ENCODE measurements at places on chromosomes 1 and 21.

- no peak for DNase-seq
Measured at GRCh38 chr1:153505576-153505975, 30.2 kb downstream of the S100A6 start.

GRCh38 chr1:22611530-22611947 is 24.9 kb upstream of the C1QA start:
- peak; percentile 80 for DNase-seq

- DNase-seq = peak; percentile 20
Measured at GRCh38 chr1:176466514-176466913, 3.5 kb downstream of the PAPPA2 start.

DNA sequence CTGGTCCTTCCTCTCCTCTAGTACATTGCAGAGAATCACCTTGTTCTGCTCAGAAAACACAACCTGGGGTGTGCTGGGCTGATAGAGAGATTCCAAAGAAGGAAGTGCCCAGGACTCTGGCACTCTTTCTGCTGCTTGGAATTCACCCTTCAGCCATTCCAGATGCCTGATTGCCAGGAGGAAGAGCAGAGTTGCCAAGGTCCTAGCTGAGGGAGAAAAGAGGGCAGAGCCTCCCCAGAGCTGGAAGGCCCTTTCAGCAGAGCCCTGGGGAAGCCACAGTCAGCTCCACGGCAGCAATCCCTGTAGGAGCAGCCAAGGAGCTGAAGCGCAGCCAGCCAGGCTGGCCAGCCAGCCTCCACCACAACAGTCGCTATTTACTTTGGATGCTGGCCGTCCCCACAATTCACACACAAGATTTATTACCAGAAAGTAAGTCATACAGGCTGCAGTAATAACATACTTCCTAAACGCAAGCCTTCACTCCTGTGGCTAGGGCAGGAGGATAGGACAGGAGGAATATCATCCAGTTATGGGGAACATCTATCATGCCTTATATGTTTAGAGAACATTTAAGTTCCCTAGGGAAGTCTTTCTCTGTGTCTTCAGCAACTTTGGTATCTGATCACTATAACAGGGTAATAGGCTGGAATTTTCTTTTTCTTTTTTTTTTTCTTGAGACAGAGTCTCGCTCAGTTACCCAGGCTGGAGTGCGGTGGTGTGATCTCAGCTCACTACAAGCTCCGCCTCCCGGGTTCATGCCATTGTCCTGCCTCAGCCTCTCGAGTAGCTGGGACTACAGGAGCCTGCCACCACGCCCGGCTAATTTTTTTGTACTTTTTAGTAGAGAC is 36.6 kb upstream of the SLC44A3 start:
- no peak for DNase-seq

GRCh38 chr1:235105051-235106043 is 23.3 kb downstream of the TOMM20 start:
- DNase-seq = peak; percentile 45

GRCh38 chr1:182404781-182405180 is 4.3 kb upstream of the TEDDM1 start:
- DNase-seq = no peak

- DNase-seq = no peak
Measured at GRCh38 chr1:220457957-220458609, 69.9 kb upstream of the MARK1 start.

- peak; percentile 80 for DNase-seq
Measured at GRCh38 chr21:44616591-44616926, 4.7 kb downstream of the KRTAP10-8 start.

DNA sequence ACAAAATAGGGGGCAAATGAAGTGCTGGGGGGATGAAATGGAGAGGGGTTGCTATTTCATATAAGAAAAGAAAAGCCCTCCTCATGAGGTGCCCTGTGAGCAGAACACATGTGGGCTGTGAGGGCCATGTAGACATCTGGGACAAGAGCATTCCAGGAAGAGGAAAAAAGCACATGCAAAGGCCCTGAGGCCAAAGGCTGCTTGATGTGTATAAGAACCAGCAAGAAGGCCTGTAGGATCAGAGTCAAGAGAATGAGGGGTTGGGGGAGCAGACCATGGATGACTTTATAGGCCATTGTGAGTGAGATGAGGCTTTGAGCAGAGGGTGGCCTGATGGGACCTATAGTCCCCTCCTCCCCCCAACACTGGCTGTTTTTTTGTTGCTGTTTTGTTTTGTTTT is 7.7 kb upstream of the RAB4A start:
- DNase-seq = no peak

DNA sequence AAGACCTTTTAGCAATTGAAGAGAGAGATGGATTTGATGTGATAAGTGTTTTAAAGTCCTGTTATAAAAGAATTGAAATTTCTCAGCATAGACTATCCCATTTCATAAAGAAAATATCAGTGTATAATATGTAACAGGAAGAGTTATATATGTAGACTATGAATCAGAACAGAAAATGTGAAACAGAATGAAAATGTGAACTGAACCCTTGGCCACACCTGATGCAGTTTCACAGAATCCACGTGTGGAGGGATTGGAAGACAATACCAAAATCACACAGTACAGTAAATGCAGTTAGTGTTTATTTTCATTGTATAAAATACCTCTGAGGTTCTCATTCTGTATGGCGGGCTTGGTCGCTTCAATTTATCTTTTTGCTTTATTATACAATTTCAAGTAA is 9.9 kb upstream of the SLAMF1 start:
- DNase-seq = no peak

GRCh38 chr1:172498857-172499256 is 34.1 kb upstream of the SUCO start:
- DNase-seq = no peak

- DNase-seq = no peak
Measured at GRCh38 chr1:226948051-226948450, 8.0 kb downstream of the COQ8A start.

DNA sequence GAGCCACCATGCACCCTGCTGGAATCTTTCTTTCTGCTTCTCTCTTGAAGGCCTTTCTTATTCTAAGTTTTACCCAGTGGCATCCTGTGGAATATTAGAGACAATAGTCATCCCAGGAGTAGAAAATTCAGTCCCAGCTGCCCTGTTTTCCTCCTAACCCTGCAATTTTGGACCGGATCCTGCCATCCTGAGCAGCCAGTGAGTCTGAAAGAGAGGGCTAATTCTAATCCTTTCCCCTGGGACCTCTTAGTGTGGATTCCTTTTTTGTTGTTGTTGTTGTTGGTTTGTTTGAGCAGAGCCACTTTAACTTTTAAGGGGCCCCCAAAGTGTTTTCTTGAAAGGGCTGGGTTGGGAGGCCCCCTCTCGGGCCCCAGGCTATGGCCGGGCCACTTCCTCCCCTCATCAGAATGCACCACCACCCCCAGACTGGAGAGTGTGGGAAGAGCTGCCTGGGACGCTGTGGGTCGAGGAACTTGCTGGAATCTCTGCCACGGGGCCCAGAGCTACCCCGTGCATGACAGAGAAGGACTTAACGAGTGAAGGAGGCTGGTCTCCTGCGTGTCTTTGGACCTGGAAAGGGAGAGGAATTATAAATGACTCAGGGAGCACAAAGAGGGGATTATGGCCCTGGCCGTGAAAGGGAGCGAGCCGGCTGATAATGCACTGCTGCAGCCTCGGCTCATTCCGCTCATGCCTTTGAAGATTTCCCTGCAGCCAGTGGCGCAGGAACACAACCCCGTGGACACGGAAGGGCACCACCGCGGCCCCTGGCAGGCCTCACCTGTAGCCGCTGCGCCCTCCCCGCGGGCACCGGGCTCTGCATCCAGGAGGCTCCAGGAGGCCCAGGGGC is 81.0 kb upstream of the AKT3 start:
- no peak for DNase-seq

GRCh38 chr1:43137445-43138052 is 34.5 kb downstream of the EBNA1BP2 start:
- no peak for DNase-seq

DNA sequence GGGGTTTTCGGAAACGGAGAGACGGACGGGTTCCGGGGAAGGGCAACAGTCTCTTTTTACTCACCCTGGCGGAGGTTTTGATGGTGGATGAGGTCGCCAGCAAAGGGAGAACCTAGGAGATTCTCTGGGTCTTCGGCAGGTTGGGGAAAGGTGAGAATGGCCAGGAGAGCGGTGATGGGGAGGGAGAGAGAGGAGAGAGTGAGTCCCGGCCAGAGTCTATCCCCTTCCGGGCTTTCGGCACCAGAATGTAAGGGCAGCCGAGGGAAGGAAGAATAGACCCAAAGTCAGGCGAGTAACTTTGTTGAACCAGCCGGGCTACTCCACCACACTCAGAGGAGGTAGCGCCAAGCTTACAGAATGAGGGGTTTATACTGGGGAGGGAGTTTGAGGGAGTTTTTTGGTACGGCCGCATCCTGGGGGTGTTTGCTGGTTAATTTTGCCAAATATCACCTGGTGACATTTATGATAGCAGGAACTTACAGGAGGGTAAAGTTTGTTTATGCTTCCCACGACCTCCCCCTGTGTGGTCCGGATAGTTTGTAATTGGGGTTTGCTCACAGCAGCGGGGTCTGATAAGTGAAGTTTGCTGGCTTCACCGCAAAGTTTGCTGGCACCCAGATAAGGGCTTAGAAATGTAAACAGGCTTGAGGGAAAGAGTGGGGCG is 141.1 kb upstream of the ETV3 start:
- DNase-seq = no peak

DNA sequence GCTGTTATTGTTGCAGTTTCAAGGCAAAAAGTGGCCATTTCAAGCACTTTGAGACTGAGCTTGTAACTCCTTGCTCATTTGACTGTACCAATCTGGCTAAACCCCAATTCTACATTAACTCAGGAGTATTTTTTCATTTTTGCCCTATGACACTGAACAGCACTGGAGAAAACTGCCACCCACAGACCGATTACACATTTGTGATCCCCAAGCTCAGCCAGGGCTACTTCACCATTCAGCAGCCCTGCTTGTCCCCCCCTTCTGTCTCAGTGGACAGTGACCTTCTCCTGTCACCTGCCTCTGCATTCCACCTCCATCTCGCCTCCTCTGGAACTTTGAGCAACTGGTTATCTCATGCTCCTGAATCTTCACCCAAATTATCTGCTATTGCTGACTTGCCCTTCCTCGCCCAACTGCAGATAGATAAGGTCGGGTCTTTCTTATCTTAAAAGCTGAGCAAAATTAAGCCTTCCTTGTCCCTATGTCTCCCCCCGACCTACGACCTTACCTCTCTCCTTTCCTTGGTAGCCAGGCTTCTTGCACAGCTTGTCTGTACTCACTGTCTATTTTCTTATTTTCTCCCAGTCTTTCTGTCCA is 25.3 kb downstream of the SPATA46 start:
- no peak for DNase-seq

DNA sequence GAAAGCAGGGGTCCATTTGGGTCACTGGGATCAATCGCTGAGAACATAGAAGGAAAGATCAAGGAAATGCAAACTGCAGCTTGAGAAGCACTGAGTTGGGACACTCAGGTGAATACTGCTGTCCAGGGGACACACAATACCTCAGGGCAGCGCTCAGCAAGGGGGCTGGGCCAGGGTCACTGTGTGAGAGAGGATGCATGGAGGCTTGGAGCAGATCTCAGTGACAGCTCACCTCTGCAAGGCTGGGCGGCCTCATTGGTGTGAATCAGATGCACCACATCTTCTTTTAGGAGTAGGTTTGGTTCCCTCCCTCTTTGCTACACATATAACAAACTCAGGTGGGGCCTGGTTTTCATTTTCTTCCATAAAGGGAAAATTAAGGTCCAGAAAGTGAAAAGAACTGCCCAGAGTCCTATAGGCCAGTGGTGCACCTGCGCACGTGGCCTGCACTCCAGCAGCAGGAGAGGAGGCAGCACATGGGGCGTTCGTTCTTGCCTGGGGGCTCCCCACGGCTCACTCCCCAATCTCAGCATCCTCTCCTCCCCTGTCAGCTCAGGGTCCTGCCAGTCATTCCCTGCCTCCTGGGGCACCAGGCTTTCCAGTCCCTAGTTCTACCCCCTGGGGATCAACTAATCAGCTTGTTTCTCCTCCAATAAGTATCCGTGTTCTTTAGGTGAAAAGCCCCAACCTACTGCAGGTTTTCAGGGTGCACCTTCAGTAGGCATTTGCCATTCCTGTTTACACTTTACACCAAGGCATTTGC is 1.5 kb downstream of the A3GALT2 start:
- no peak for DNase-seq

GRCh38 chr1:239913141-239913585 is 178.5 kb upstream of the FMN2 start:
- DNase-seq = peak; percentile 90

DNA sequence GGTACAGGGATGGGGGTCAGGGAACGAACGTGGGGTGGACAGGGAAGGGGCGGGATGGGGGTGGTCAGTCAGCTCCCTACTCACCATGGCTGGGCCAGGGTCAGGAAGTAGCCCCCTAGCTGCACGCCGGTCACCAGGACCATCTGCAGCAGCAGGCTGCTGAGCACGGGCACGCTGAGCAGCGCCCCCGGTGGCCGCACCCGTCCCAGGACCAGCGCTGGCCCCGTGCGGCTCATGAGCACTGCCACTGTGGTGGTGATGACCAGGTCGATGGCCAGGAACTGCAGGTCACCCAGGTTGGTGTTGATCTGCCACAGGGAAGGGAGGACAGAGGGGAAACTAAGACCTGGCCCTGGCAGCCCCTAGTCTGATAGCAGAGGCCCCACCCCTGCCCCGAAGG is 6.5 kb upstream of the MFAP2 start:
- DNase-seq = no peak

DNA sequence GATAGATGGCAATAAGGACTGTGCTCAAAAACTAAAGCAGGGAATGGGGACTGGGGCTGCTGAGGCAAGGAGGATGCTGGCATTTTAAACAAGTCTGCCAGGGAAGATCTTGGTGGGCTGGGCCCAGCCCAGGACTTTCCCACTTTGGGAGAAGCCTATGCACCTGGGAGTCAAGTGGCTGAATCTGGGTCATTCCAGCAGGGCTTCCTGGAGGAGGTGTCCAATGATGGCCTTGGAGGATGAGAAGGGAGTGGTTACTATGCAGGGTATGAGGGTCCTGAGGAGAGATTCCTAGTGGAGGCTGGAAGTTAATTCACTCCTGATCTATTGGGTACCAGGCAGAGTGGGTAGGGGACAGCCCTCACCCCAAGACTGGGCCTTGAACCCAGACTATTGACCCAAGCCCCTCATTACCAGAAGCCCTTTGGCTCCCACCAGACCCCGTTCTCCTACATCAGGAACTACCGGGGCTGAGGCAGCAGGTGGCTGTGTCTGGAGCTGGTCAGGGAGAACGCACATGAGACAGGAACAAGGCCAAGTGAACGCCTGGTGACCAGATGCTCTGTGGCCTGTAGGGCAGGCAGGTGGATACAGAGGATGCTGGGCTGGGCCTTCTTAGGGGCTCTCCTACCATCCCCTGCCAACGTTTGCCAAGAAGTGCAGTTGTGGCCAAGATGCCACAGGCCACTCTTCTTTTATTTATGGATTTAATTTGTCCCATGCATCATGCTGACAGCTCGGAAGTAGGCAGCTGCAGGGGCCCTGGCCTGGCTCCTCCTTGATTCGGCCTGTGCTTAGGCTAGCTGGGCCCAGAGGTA is 18.3 kb upstream of the LRP8 start:
- no peak for DNase-seq

- no peak for DNase-seq
Measured at GRCh38 chr1:61013189-61013945, 69.0 kb upstream of the NFIA start.

Data from RPMI8226 (cell line).